ENCODE measurements at places on chromosomes 12 and 14.

DNA sequence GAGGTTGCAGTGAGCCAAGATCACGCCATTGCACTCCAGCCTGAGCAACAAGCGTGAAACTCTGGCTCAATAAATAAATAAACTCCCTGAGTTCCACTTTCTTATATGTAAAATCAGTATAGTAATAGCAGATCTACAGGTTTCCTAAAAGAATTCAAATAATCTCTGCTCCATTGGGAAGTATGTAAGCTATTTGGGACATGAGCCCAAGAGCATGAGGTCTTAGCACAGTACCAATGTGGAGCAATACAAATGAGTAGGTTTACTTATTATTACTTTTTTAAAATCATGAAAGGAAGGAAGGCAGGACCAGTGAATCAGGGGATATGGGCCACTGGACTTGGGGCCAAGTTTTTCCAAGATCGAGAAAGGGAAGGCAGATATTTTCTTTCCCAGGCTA lies 216.9 kb upstream of the DIO2 start:
- no peak for DNase-seq

GRCh38 chr14:91311284-91311662 lies 66.8 kb upstream of the GPR68 start:
- DNase-seq, result no peak

GRCh38 chr12:52487211-52487610 lies 5.8 kb downstream of the KRT6A start:
- DNase-seq, result no peak

- DNase-seq, result no peak
Observed at GRCh38 chr12:131449027-131449426, 261.9 kb upstream of the SFSWAP start.

- DNase-seq, result peak; percentile 50
Observed at GRCh38 chr14:68791078-68791901, 1.6 kb downstream of the ZFP36L1 start.

- DNase-seq, result peak; percentile 83
Observed at GRCh38 chr12:15856097-15856982, 25.8 kb upstream of the STRAP start.

- peak; percentile 11 for DNase-seq
Observed at GRCh38 chr14:50249136-50249775, 17.9 kb upstream of the SOS2 start.

DNA sequence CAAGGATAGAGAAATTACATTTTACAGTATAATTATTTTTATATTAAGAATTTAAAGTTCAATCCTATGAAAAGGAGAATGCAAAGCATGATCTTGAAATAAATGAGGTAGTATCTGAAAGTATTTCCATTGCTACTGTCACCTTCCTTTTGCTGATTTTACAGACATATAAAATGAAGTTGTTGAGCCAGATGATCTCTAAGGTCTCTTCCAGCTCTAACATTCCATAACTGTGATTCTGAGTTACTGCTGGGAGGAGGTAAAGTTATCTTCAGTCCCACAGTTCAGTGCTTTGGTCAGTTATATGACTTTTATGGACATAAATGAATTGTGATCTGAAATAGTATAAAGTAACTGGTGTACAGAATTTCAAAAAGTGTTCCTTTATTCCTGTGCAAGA lies 52.8 kb downstream of the SLC38A6 start:
- no peak for DNase-seq
